ENCODE measurements at places on chromosomes 16 and 17.

DNA sequence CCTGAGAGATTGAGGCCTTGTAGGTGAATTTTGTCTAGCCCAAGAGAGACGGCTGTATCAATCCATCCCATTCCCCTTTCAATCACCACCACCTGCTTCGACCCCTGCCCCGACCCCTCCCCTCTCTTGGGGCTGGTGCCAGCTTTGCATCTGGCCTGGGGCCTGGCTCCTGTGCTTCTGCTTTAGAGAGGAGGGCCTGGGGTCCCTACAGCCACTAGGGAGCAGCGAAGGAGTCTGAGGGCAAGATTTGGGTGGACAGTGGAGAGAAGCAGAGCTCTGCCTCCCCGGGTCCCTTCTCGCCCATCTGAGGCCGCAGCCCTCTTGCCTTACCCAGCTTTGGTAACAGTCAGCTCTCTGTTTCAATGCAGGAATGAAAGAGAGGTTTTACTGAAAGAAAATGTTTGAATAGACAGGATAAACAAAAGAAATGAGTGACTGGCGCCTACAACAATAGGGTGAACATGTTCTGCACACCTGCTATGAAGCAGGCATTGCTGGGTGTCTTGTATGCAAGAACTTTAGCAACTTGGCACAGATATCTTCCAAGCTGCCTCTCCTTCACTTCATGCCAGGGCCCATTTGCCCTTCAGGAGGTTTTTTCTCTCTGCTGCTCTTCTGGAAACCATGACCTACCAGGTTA is 57.4 kb downstream of the SLC47A1 start:
- DNase-seq: no peak

GRCh38 chr16:83970430-83970815 is 2.4 kb downstream of the NECAB2 start:
- DNase-seq: no peak

GRCh38 chr17:78599419-78599818 is 22.2 kb upstream of the DNAH17 start:
- no peak for DNase-seq

DNA sequence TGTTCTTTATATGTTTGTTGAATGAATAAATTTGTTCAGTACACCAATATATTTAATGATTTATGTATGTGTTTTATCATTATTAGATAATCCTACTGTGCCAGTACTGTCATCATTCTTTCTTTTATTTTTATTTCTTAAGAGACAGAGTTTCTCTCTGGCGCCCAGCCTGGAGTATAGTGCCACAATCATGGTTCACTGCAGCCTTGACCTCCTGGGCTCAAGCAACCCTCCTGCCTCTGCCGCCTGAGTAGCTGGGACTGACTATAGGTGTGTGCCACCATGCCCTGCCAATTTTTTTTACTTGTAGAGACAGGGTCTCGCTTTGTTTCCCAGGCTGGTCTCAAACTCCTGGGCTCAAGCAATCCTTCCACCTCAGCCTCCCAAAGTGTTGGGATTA is 41.8 kb downstream of the PAFAH1B1 start:
- no peak for DNase-seq

- no peak for DNase-seq
These were observed 111.4 kb upstream of the CDC42EP4 start for GRCh38 chr17:73423159-73423715.

DNA sequence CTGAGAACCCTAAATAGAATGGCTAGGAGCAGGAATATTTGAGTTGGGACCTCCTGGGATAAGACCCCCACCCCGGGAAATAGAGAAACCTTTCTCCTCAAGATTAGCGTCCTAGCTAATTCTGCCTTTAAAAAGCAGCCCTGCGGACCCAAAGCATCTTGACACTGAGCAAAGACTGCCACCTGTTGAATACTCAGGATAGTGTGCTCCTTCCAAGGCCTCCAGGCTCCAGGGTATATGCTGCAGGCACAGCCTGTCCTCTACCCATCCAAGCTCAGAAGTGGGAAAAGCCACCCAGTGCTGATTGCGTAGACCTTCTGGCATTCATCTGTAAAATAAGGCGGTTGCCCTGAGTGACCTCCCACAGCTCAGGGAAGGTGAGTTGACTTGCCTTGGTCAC is 456.2 kb upstream of the DYNLRB2 start:
- DNase-seq: no peak

- DNase-seq: no peak
These were observed 102.0 kb upstream of the CDH5 start for GRCh38 chr16:66264311-66265047.

All from GM12878 (cell line).